ENCODE measurements at places on chromosomes 2 and 18. TPM values are rescaled to one million over a fixed set of nuclear protein-coding genes. Genes with fewer than 3 reads are reported as not detected.

Gene ALLC
- not detected for total RNA-seq

Gene CDH19
- not detected for total RNA-seq

Gene AAMP
- total RNA-seq, result 66.2 TPM

Gene KLHL41
- 0.25 TPM for total RNA-seq

- peaks cover 19% of the 10 kb centered on the region for H3K4me1 ChIP-seq
- H3K27ac ChIP-seq, result no peak within 1 kb of the TSS
- no peaks in the 10 kb centered on the region for H3K36me3 ChIP-seq
- peaks cover 82% of the 10 kb centered on the region for H3K27me3 ChIP-seq
Measured at GRCh38 chr2:176122683-176123410, at the start of gene HOXD9. Gene HOXD9, plus strand, starts transcription at chr2:176122719. Its CDS starts 50 bp downstream, at chr2:176122769.

GRCh38 chr2:46655551-46656436 is 176.4 kb downstream of the TMEM247 start:
- H3K27me3 ChIP-seq, result no peaks in the 10 kb centered on the region
- DNase-seq, result no peak
- no peak overlapping the region for H3K4me3 ChIP-seq
- no peaks in the 10 kb centered on the region for H3K36me3 ChIP-seq

- H3K4me1 ChIP-seq, result no peaks in the 10 kb centered on the region
- H3K27ac ChIP-seq, result no peak overlapping the region
- DNase-seq, result no peak
- H3K27me3 ChIP-seq, result no peaks in the 10 kb centered on the region
- no peaks in the 10 kb centered on the region for H3K36me3 ChIP-seq
Measured at GRCh38 chr2:141384676-141385075, 746.1 kb downstream of the LRP1B start.

DNA sequence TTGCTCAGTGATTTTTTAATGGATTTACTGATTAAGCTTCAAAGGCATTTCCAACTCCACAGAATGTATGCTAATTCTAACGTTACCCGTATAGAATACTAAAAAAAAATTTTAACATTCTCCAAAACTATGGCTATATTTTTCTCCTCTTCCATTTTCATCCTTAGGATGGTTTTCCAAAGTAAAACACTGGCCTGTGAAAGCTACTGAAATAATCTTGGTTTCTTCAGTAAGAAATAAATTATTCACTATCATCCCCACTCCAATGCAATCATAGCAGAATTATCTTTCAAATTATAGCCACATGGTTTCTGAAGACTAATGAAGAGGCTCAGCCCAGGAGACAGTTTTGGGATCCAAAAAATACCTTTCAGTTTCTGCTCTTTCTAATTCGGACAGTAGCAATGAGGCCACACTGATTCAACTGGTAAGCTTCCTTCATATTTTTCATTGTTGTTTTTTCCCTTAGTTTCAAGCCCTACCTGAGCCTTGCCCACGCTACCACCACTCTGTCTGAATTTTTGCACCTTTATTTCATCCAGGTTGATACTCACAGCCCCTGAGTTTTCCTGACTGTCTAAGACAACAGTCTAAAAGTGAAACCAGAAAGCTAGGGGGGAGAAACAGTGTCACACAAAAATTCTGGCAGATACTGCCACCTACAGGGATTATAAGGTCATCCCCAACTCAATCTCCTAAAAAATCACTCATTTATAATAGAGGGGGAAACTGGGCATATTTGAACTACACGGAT is 887.9 kb downstream of the NRXN1 start:
- H3K27ac ChIP-seq, result no peak overlapping the region
- DNase-seq, result peak; percentile 13
- no peak overlapping the region for H3K4me3 ChIP-seq
- H3K27me3 ChIP-seq, result no peaks in the 10 kb centered on the region

GRCh38 chr2:143251681-143252080 is 122.5 kb downstream of the ARHGAP15 start:
- H3K36me3 ChIP-seq, result peaks cover 5% of the 10 kb centered on the region
- peak overlapping the region; percentile 2 for H3K4me3 ChIP-seq
- H3K27me3 ChIP-seq, result no peaks in the 10 kb centered on the region
- no peak for DNase-seq
- H3K4me1 ChIP-seq, result peaks cover 85% of the 10 kb centered on the region

DNA sequence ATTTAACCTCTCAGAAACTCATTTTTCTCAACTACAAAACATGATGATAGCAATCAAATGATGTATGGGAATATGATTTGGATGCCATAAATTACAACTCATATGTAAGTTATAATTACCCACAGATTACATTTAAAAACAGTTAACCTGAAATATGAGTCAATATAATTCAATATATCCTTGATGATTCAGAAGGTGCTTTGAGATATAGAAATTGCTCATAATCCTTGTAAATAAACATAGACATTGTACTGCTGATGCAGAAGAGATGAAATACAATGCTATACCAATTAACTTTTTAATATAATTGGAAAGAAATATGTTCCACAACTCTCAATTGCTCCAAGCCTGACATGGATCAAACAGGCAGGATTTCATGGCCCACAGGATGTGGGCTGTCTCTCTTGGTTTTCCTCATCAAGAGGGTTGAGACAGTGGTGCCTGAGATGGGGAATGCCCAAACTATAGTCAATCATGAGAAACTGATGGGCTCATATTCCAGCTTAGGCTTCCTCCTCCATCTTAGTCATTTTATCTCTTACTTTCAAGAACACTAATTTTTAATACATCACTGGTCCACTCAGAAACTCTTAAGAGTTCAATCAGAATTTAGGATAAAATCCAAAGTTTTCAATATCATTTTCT is 49.4 kb downstream of the NCKAP5 start:
- H3K27ac ChIP-seq, result no peak overlapping the region
- H3K27me3 ChIP-seq, result no peaks in the 10 kb centered on the region
- no peaks in the 10 kb centered on the region for H3K36me3 ChIP-seq
- no peak overlapping the region for H3K4me3 ChIP-seq
- no peak for DNase-seq

DNA sequence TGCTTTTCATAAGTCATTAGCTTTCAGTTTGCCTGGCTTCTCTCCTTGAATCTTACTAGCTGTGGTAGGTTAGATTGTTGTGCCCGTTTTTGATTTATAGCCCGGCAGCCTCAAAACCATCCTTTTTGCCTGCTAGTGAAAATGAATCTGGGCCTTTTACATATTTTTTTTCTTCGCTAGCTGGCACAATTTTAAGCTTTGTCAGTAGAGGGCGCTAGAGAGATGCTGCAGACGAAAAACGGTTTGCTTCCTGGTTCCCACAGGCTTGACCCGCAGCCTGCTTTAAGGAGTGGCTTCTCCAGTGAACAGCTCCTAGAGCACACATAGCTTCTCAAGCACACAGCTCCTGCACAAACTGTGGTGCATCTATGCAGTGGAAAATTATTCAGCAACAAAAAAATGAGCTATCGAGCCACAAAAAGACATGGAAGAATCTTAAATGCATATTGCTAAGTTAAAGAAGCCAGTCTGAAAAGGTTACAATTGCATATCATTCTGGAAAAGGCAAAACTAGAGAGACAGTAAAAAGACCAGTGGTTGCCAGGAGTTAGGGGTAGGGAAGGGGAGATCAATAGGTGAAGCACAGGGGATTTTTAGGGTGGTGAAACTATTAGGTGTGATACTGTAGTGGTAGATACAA is 47.9 kb downstream of the E2F6 start:
- no peaks in the 10 kb centered on the region for H3K27me3 ChIP-seq
- DNase-seq, result no peak
- H3K36me3 ChIP-seq, result no peaks in the 10 kb centered on the region
- no peak overlapping the region for H3K4me3 ChIP-seq
- no peaks in the 10 kb centered on the region for H3K4me1 ChIP-seq
- no peak overlapping the region for H3K27ac ChIP-seq

GRCh38 chr2:122020377-122020776 is 264.9 kb downstream of the TSN start:
- no peaks in the 10 kb centered on the region for H3K4me1 ChIP-seq
- H3K4me3 ChIP-seq, result no peak overlapping the region
- no peaks in the 10 kb centered on the region for H3K27me3 ChIP-seq
- H3K27ac ChIP-seq, result no peak overlapping the region
- no peak for DNase-seq
- H3K36me3 ChIP-seq, result no peaks in the 10 kb centered on the region

All from CD4-positive, alpha-beta memory T cell (primary cell).